ENCODE measurements at places on chromosomes 6 and 20. TPM values are rescaled to one million over a fixed set of nuclear protein-coding genes. Genes with fewer than 3 reads are reported as not detected.

DNA sequence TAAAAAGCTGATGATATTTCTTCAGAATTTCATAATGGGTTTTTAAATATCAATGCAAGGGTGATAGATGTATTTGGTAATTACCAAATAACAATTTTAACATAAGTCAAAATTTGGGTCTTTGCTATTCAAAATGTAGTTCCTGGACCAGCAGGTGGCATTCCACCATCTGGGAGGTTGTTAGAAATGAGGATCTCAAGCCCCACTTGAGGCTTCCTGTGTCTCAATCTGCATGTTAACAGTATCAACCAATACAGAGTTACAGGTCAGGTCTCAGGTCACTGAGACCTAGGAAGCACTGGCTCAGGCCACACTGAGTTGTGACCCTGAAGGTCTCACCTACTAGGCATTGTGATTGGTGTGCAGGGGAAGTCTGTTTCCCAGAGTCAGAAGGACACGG is 57.2 kb upstream of the MTRF1L start:
- no peak for DNase-seq

DNA sequence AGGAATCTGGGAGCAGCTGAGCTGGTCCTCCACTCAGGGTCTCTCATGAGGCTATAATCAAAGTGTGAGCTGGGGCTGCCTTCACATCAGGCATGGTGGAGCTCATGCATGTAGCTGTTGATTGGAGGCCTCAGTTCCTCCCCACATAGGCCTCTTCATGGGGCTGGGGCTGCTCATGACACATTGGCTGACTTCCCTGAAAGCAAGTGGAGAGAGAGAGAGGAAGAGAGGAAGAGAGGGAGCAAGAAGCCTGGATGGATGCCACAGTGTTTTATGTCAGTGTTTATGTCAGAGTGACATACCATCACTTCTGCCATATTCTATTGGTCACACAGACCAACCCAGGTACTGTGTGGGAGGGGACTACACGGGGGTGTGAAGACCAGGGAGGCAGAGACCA is 43.8 kb downstream of the EYA2 start:
- DNase-seq: no peak

DNA sequence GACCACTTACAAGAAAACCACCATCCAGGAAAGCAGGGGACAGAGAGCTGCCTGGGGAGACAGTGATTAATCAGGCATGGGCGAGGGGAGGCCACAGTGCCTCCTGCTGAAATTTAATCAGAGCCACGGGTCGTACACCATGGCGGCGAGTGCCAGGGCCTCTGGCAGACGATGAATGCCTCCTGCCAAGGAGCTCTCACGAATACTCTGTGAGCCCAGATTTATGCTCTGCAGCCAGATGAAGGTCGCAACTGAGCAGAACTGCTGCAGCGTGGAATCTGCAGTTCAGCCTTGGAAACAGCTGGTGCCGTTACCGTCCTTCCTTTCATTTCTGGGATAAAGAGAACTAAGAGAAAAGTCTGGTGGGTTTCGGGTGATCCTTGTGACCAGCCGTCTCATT is 85.6 kb downstream of the BFSP1 start:
- DNase-seq: no peak

CDH22 gene
- 0.11 TPM for polyA plus RNA-seq

GRCh38 chr20:39916236-39916765 is 772.7 kb downstream of the MAFB start:
- DNase-seq: no peak
